ENCODE measurements at places on chromosomes 2 and 18.

GRCh38 chr2:64558445-64559081 is 34.4 kb downstream of the AFTPH start:
- no peak for DNase-seq

DNA sequence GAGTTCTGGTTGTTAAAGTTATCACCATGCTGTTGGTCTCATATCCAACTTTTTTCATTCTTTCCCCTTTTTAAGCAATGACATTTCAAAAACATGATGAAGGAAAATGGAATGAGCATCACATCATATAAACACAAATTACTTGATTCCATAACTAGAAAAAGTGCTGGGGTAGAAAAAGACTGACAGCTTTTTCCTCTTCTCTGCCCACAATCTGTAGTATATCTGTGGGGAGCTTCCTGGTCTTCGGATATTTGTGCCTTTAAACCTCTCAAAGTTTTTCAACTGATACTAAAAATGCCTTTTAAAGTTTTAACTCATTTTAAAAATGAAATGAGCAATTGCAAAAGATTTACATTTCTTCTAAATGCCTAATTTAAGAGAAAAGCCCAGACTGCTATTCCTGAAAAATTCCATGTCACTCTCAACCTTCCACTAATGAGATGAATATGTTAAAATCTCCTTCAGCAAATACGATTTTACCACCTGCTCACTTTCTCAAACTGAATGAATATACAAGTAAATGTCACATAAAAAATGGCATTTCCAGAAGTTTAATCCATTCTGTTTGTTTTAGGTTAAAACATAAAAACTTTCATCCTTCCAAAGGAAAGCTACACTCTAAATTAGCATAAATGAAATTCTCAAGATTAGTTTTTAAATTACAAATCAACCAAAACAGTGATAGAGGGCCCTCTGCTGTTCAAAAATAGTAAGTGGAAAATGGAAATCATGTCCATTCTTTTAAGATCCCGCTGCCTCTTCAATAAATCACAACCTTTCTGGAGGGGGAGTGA is 2.1 kb downstream of the DNAH7 start:
- DNase-seq: no peak

DNA sequence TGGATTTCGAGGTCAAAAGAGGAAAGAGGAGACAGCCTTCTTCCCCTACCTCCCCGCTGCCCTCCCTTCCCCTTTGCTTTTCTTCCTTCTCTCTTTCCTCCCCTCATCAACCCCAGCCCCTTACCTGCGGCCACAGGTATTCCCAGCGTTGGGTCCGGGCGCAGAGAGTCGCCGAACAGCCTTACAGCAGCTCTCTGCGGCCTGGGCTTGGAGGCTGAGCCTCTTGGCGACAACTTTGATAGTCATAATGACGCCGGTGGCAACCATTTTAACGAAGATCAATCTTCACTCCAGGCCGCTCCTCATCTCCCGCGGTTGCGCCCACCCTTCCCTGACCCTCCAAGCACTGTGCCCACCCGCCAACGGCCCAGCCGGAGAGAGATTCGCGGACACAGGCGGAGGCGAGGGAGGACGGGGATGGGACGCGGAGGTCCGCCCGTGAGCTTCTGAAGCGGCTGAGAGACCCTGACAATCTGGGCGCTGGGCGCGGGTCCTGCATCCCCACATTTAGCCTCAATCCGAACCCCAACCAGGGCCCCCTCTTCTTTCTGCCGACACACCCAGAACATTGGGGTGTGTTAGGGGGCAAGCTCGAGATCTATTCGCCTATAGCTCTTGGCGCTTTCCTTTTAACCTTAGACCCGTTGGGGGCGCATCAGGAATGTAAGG is 1.5 kb upstream of the EVX2 start:
- no peak for DNase-seq

- no peak for DNase-seq
Measured at GRCh38 chr2:221360742-221361141, 211.4 kb downstream of the EPHA4 start.

GRCh38 chr2:236369661-236370062 is 105.5 kb upstream of the ASB18 start:
- DNase-seq: no peak

DNA sequence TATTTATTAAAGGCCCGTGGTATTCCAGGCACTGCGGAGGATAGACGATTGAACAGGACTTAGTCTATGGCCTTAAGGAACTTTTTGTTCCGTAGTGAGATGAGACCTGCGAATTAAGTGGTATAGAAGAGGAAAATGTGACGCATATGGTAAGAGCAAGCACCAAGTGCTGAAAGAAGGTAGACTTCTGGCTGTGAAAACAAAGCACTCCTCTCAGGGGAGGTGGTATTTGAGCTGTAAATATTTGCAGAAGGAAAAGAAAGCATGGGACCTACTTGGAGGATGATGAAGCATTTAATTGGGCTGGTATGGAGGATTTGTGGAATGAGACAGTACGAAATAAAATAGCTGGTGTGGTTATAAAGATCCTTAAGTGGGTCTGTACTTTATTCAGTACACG is 62.5 kb downstream of the GPR39 start:
- DNase-seq: no peak

- DNase-seq: no peak
Measured at GRCh38 chr2:112493858-112494648, 12.1 kb downstream of the TTL start.

- no peak for DNase-seq
Measured at GRCh38 chr2:204021290-204022081, 84.9 kb downstream of the ICOS start.

DNA sequence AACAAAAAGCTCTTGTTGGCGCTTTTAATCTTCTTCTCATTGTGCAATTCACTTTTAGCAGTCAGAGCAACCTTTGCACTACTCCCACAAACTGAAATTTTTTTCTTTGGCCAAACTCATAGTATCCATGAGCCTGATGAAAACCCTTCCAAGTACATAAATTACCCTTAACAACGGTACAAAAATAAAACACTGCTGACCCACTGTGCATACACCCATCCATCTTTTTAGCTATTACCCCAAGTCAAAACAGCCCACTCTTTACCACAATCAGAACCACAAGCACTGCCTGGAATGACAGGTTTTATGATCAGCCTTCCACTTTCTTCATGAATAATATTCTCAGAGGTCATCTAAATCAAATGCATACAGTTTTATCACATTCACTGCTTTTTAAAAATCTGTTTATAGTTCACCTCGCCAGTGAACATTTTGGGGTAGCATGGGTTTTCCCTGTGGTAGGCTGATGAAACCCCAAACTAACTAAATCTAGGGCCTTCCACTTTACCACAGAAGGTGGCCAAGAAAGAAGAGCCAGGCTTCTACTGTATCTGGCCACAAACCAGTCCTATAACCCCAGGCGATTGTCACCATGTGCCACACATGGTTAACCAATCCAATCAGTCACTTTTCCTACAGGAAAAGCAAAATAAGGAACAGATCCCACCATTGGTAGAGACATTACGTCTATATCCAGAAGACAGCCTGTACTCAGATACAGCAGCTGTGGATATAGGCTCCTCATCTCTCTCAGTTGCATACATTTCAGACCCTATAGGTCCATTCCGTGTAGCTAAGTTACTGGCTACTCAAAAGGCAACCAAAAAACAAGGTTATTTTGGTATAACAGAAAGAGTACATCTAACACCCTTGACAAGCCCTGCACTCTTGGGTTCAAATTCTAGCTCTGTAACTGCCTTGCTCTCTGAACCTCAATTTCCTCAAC is 171.3 kb downstream of the THADA start:
- DNase-seq: no peak

DNA sequence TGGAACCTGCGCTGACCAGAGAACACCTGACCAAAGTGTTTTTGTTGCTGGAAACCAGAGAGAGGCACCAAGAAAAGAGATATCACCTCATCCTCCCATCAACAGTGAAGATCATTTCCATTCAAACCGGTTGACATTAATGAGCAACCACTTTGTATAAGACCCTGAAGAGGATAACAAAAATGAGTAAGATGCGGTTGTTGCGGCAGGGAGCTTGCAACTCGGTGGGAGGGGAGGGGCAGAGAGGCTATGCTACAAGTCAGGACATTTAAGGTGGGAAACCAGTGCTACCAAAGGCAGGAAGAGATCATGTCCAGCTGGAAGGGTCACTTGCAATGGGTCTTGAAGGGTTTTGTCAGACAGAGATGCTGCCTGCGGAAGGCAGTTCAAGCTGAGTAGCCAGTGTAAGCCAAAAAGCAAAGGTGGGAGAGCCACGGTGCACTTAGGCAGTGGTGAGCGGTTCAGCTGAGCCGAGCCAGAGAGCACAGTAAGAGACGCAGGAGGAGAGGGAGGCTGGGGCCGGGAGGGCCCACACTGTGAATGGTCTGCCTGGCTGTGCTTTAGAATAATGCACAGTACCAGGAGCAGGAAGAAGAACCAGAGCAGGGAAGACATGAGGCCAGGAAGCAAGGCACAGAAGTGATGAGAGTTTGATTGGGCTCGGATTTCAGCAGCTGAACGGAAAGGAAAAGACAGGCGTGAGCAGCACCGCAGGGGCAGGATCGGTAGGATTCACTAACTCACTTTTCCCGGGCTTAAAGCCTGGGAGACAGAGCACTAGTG is 24.4 kb upstream of the DTNB start:
- DNase-seq: no peak

- no peak for DNase-seq
Measured at GRCh38 chr2:42360493-42360889, 526 bp downstream of the COX7A2L start.

- no peak for DNase-seq
Measured at GRCh38 chr2:28751956-28752630, 463 bp downstream of the PPP1CB start.

GRCh38 chr18:38174594-38174993 is 609.0 kb upstream of the CELF4 start:
- DNase-seq: no peak

GRCh38 chr2:46873604-46874068 is 42.0 kb downstream of the MCFD2 start:
- no peak for DNase-seq

DNA sequence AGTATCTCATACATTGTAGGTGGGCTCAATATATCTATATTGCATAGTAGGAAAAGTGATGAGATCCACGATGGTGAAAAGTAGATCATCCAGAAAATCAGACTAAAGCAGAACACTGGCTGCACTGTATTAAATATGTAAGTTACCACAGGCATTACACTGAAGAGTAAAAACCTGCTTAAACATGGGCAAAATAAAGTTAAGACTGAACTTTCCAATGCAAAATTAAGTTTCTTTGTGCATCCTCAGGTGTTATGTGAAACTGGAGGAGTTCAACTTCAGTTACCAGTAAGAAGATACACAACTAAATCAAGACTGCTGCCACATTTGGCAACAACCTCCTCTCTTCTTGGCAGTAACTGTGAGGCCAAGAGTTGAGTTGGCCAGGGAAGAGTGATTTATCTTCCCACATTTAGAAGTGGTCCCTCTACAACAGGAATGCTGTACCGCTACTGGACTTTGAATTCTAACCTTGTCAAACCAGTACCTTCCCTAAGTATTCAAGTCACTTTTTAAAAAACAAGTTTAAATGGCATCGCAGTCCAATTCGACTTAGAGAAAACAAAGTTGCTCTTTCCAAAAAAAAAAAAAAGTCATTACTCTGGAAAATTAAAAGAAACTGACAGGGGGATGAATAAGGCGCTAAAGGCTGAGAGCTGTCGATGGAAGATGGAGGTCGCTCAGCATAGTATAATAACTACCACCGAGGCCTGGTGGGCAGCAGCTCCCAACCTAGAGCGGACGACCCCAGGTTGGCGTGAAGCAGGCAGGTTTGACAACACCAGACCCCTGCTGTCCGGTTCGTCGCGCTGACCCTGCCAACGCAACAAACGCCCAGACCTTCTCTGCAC is 1.1 kb downstream of the MAP4K3 start:
- DNase-seq: no peak

DNA sequence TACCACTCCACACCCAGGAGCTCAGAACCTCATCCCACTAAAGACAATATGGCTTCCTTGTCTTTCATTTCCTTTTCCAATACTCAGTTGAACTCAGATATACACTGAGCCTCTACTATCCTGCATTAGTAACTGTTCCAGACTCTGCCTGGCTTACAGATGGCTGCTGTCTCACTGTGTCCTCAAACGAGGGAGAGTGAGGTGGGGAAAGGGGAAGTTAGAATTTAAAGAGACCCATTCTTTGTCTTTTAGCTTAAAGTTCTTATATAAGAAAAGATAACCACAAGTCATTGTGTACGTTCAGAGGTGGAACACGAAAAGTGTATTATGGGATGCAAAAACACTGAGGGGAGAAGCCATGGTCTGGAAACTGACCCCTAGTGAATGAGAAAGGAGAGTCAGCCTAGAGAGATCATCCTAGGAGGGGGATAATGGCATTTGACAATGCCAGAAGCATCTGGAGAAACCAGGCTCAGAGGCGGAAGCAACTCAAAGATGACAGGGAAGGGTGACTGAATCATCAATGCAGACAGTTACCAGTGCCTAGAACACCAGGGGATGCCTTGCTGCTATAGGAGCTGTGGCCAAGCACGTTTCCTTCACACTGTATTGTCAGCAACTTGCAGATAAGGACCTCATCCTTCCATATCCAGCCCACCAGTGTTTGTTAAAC is 170.7 kb downstream of the CYRIA start:
- no peak for DNase-seq

GRCh38 chr2:238152771-238153688 is 5.7 kb upstream of the ERFE start:
- no peak for DNase-seq

- DNase-seq: no peak
Measured at GRCh38 chr2:17878281-17879136, at the start of gene KCNS3. Gene KCNS3, plus strand, starts transcription at chr2:17878667. Its CDS starts 52,342 bp downstream, at chr2:17931009.

DNA sequence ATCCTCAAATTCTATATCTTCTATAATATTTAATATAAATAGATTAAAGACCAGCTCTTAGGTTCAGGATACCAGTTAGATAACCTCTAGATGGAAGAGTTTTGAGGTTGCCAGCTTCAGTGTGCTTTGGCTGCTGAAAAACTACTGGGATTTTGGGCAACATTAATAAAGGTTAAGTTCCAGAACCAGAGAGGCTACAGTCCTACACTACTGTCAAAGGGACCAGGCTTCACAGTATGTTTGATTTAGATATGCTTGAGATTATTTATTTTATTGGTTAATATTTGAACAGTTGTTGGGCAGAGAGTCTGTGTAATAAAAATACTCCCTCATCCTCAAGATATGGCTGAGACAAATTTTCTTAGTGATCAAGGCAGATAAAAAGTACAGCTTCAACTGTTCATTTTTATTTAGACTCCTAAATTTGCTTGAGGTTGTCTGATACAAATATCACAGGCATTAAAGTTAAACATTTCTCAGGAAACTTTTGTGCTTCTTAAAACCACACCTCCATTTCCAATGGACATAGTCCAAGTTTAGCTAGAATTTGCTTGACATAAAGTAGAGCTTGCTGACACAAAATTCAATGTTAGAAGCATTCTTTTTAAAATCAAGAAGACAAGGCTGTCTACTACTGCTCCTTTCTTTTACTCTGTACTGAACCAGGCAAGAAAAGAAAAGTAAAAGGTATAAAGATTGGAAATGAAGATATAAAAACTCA is 19.7 kb upstream of the TMEM17 start:
- DNase-seq: no peak

Measured in stimulated activated CD4-positive, alpha-beta T cell treated with anti-CD3 and anti-CD28 coated beads, TNF-alpha, amount 100 ng/mL, for 4 hours (primary cell).